AG08395 (cell line): ENCODE measurements at places on chromosomes 3 and 15.
A peak's percentile ranks its signal among the peaks of the same experiment; 100 is the strongest.

DNA sequence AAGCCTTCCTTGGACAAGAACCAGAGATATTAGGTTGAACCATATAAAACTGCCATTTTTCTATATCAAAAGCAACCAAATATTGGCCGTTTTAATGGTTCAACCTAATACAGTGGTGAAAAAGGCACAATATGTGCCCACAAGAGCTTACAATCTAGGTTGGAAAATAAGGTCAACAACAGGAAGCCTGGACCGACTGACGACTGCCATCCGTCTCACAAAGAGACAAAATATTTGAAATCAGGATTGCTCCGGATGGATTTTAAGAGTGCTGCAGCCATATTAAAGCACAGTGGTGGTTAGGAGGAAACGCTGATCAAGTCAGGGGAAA, 1.4 kb downstream of the AHSG start:
- DNase-seq = no peak

- no peak for DNase-seq
Measured at GRCh38 chr15:70501121-70501727, 262.1 kb downstream of the UACA start.

GRCh38 chr3:11757929-11758328, 88.8 kb downstream of the TAMM41 start:
- no peak for DNase-seq

DNA sequence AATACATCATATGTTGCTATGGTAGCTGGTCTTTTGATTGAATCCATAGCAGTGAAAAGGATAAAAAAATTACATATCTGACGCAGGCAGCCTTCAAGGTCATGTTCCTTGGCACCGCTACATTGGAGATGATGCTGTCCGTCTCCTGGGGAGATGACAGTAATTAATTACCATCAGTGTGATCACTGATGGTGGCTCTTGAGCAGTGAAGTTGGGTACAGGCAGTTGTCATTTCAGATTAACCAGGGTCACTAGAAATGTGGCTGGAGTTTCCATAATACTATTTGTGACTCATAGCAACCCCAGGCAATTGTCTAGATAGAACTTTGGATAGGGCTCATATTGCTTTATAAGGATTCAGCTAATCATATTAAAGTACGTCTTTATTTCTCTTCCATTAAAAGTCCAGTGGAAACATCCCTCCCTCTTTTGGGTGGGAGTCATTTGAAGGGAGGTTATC, 136.3 kb downstream of the THSD4 start:
- DNase-seq = no peak

- DNase-seq = no peak
Measured at GRCh38 chr15:78360958-78361718, 21.0 kb downstream of the CRABP1 start.

- DNase-seq = peak; percentile 79
Measured at GRCh38 chr3:9778143-9779074, 8.7 kb upstream of the CAMK1 start.

DNA sequence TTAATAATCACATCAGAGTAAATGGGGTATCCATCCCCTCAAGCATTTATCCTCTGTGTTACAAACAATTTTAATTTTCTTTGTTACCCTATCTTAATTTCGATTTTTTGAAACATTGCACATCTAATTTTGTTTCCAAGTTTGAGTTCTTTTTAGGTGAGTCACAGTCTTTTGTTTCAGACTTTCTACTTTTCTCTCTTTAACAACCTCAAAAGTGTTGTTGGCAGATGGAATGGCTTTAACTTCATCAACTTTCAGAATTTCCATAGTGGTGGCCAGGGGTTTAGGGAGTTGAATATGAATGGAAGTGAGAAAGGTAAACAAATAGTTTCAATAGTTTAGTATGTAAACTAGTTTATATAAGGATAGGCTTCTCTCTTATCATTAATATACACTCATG, 223.0 kb upstream of the MLF1 start:
- peak; percentile 35 for DNase-seq

DNA sequence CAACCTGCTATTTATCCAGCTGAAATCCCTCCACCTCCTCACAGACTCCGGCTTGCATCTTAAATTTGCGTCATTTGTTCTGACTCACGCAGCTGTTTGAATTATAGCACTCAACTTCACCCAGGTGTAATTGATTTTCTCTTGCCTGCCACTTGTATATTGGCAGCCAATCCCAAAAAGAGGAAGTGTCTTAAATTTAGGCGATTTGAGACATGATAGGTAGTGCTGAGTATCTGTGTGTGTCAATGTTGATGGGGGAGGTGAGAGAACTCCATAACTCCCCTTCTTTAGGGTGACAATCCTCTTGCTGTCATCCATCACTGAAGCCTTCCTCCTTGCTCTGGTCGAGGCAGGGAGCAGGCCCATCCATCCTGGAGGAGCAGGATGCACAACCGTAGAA, 77.2 kb upstream of the TPRG1 start:
- DNase-seq = no peak

DNA sequence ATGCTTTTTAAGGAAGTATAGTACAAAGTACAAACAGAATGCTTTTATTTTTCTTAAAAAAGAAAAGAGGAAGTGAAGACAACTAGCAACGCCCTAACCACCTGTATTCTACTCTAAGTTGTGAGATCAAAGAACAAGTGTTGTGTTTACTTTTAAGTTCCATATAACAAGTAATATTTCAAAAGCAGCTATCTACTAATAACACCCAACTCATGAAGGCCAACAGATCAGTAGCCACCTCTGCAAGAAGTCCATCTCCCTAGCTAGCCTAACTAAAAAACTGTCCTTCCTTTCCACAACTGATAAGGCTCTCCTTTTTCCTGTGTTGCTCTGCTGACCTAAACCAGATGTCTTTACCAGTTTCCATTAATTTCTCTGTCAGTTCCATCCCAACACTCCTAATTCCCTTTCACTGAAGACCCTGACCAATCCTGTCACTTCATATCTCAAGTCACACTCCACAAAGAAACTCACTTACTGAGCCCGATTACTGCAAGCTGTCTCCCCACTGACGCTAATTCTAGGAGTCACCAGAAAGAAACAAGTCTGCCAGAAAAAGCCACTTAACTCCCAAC, 26.9 kb downstream of the PHC3 start:
- DNase-seq = no peak

GRCh38 chr15:96345560-96346399, 15.3 kb downstream of the NR2F2 start:
- DNase-seq = peak; percentile 83

GRCh38 chr3:100029689-100030088, 84.6 kb downstream of the FILIP1L start:
- DNase-seq = no peak

GRCh38 chr3:133106169-133106568, 68.0 kb downstream of the TMEM108 start:
- no peak for DNase-seq

DNA sequence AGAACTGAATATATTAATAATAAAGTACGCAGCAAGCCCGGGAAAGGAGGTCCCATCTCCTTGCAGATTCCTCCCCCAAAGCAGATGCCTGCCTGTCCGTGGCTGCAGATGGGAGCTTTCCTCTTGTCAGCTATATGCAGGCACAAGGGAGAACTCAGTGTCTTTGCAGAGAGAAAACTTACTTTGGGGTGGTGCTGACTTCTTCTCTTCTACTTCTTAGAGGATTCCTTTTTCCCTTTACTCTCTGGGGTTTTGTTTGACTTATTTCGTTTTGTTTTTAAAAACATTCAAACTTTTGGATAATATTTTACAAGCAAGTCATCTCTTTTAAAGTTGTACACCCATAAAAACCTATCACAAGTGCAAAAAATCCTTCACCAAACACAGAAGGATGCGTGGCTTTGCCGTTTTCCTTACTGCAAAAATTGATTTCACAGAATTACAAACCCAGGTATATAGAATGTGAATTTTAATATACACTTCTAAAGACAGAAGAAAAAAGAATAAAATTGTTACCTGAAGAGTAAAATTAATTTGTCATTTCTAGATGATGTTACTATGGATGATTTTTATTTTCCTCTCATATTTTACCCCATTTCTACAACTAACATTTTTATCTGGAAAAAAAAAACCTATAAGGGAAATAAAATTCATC, 65.3 kb upstream of the IGF1R start:
- no peak for DNase-seq

- DNase-seq = no peak
Measured at GRCh38 chr15:52014616-52015015, 4.4 kb upstream of the MAPK6 start.

DNA sequence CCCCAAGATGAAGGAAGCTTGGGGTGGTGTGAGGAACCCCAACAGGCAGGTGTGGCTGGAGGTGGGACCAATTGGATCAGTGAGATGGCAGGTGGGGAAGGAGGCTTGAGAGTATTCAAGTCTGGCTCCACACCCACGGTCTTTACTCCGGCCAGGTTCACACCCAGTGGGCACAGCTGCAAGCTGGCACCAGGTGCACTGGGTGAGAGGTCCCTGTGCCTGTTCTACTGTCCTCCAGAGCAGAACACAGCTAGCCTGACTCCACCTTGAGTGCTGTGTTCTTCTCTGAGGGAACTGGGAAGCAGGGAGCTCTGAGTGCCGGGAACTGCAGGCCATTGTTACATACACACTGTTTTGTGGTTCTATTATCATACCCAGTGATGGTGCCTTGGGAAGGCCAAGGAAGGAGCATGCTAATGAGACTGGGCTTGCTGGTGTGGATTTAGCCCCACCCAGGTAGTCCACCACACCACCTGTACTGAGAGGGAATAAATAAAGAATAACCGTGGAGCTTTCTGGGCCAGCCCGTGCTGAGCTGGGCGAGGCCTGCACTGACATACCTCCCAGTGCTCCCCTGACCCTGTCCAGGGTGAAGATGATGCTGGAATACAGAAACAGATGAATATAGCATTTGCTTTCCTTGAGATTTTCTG, 93.4 kb downstream of the ABHD5 start:
- no peak for DNase-seq

DNA sequence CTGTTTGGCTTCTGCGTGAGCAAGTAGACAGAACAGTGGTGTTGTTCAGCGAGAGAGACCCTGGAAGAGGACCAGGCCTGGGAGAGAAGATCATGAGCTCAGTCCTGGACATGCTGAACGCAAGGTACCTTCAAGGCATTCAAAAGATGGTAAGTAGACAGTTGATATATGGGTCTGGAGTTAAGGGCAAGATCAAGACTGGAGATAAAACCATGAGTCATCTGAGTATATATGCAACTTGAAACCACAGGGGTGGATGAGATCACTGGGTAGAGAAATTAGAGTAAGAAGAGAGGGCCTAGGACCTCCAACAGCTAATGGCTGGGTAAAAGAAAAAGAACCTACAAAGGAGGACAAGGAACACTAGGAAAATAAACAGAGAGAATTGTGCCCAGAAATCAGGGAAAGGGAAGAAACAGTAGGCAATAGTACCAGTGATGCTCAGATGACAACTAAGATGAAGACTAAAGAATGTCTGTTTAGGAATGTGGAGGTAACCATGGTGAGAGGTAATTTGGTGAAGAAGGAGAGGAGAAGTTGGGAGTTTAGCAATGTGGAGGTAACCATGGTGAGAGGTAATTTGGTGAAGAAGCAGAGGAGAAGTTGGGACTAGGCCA, 343.2 kb upstream of the ADAMTS9 start:
- peak; percentile 40 for DNase-seq

DNA sequence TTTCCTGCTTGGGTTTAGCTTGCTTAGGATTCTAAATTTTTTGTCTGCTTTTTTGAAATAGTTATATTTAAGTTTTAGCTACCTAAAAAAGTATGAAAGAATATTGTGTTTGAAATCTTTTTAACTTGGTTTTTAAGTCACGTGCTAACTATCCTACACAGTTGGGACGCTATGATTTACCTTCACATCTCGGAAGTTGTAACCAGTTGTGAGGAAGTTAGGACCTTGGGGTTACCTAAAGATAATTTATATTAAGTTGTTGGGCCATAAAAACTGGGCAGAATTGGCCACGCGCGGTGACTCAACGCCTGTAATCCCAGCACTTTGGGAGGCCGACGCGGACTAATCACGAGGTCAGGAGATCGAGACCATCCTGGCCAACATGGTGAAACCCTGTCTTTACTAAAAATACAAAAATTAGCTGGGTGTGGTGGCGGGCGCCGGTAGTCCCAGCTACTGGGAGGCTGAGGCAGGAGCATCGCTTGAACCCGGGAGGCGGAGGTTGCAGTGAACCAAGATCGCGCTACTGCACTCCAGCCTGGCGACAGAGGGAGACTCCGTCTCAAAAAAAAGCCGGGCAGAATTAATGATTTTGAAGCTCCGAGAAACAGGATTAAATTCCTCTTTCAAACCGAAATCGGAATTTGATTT, 1.0 kb downstream of the ZFAND6 start:
- DNase-seq = no peak

GRCh38 chr3:166685246-166685645, 694.9 kb downstream of the ZBBX start:
- no peak for DNase-seq

DNA sequence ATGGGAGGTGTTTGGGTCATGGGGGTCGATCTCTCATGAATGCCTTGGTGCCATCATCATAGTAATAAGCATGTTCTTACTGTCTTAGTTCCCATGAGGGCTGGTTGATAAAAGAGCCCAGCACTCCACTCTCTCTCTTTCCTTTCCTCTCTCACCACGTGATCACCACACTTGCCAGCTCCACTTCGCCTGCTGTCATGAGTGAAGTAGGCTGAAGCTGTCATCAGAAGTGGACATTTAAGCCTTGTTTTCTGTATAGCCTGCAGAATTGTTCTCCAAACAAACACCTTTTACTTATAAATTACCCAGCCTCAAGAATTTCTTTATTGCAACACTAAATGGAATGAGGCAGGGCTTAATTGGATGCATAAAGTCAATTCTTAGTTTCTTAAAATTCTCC, 6.1 kb downstream of the OR5H1 start:
- no peak for DNase-seq

DNA sequence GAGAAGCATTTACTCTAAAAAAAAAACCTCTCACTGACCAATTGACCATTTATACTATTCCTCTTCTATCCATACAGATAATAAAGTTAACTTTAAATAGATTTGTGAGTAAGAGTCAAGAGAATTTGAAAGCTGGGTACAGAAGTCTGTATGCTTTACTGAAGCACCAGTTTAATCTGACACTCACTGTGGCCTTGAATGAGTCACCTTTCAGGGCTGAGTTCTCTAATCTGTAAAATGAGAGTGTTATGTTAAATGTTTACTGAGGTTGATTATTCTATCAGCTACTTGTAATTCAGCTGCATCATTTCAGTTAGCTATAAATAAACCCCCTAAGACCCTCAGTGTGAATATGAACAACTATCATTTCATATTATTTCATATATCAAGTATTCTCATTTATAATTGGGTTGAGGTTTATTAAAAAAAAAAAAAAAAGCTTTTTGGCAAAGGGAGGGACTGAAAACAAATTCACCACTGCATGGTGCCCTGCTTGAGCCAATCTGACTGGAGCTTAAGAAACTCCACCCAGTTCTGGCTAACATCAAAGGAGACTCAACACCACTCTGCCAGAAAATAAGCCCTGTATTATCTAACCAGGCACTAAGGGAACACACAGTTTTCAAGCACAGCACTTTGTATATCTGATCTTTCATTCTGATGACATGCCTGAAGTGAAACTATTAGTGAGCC, 2.8 kb downstream of the MAP4 start:
- peak; percentile 57 for DNase-seq
